AG20443 (cell line): ENCODE measurements at places on chromosomes 4 and X.

DNA sequence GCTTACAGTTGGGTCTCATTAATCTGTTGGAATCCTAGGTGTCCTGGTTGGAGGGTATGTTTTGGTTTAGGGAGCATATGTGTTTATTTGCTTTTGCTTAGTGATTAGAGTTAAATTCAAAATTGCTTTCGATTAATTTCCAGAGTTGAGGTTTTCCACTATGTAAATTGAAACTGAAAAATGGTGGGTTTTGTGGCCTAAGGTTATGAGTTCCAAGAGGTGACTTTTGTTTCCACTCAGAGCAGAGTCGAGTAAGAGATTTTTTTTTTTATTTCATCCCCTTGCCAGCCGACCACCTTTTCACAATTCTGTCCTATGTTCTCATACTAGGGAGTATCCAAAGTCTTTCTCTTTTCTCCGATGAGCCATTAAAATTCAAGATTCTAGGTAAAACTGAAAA, 66.9 kb downstream of the GRIA2 start:
- no peak for DNase-seq

DNA sequence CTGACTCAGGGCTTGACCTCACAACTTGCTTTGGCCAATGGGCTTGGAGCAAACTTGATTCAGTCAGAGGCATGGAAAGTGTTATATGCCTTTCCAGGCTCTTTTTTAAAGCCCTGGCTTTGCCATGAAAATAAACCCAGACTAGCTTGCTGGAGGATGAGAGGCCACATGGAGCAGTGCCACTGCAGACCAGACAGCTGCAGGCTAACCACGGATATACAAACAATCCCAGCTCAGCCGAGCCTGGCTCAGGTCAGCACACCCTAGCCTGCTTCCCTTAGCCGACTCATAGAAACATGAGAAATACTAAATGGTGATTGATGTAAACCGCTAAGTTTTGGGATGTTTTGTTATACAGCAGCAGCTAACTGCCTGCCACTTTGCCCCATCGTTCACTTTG, 345.1 kb downstream of the ARHGAP10 start:
- DNase-seq = no peak

DNA sequence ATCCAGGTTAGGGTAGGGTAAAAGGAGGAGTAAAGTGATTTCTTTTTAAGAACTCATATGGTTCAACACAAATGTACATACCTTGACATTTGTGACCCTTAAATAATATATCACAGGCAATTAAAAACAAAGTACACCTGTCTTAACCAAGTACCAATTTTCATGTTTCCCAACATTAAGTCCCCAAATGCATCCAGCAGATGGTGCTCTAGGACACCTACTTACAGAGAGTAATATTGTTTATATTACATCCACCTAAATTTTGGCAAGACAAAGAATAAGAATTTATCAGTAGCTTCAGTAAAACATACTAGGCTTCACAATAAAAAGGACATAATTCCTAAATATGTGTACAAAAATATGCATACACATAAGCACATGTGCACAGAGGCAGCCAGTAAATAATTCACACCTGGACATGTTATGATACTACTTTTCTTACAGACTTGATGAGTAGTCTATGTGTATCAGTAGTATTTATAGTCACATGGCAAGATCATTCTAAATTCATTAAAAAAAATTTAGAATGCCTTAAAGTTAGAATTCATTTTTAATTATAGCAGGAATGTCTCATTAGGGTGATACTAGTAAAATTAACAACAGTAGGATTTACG, 219.7 kb downstream of the DCLK2 start:
- DNase-seq = peak; percentile 13

DNA sequence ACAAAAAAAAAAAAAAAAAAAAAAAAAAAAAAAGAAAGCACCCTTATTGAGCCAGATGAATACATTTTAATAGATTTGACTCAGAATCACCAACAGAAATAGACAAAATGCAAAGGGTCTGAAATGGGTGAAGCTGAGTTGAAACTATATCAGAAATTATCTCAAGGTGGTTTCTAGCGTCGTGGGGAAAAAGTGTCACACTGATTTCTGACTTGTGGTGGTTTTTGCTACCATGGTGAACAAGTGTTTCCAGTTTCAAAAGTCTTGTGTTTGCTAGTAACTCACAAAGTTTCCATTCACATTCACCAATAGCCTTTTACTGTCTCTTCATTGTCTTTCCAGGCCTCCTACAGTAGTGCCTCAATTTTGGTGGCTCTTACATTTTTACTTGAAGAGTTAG, 135.5 kb downstream of the ARHGAP24 start:
- DNase-seq = no peak

DNA sequence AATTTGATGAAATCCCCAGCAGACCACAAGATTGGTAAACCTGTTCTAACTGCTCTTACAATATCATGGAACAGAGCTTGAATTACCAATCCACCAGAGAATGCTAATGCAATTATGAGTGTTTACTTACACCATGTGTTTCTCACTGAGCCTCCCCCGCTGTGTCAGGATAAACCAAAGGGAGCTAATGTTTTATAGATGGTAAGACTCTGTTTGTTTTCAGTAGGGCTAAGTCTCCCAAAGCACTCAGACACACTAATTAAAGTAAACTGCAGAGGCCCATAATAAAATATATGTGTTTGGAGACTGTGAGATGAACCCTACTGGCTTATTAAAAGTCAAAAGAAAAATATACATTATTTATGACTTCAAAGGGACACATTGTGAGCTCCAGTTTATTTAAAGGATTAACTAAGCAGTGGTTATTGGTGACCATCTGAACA, 261.7 kb upstream of the FAM241A start:
- no peak for DNase-seq

DNA sequence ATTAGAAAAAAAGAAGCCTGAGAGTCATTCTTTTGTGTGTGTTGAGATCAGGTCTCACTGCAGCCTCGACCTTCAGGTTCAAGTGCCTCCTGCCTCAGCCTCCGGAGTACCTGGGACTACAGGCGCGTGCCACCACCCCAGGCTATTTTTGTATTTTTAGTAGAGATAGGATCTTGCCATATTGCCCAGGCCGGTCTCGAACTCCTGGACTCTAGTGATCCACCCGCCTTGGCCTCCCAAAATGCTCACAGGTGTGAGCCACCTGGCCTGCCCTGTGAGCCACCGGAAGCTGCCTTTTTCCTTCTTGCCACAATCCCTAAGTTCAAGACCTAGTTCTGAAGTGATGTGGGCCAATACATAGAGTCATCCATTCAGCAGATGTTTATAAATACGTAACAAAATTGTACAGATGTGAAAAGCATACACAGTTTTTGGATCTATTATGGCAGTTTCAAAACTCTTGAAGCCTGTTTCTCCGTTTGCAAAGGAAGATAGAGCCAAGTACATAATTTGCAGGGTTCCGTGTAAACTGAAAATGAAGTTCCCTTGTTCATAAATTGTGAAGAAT, 536 bp upstream of the CTSO start:
- no peak for DNase-seq

DNA sequence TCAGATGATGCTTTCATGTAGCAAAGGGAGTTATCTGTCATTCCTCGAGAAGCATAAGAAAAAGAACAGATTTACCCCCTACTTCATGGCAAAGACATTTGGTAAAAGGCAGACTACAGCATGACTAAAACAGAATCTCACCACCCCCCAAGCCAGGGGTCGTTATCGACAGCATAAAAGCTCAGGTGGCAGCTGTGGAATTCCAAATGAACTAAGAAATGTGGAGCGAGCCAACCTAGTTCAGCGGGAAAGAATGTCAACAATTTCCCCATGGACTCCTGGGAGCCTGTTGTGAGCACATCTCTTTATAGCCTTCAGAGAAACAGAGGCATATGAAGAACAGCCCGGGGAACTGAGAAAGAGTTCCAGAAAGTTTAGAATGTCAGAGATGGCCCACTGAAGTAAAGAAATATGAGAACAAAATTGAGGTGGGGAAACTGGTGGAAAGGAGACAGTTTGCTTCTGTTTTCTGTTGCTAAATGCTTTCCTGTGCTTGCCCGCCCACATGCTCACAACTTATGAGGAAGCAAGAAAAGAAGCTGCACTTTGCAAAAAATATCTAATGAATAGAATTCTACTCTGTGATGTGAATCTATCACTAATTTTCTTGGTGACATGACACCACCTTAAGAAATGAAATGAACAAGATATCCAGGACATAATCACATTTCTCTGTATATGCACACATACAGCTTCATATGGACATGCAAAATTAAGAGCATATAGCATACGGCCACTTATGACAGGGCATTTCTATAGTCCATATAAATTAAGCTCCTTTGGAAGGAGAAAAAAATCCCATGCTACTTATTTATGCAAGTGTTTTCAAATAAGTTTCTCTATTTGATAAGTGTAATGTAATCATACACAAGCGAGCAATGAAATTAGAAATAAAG, 135.3 kb upstream of the MID1 start:
- DNase-seq = peak; percentile 61
